ENCODE measurements at places on chromosomes 2 and 18.

GRCh38 chr2:168697668-168698121 is 104.7 kb upstream of the NOSTRIN start:
- DNase-seq = no peak

- no peak for DNase-seq
These were observed 100.3 kb upstream of the MBOAT2 start for GRCh38 chr2:9103663-9104277.

DNA sequence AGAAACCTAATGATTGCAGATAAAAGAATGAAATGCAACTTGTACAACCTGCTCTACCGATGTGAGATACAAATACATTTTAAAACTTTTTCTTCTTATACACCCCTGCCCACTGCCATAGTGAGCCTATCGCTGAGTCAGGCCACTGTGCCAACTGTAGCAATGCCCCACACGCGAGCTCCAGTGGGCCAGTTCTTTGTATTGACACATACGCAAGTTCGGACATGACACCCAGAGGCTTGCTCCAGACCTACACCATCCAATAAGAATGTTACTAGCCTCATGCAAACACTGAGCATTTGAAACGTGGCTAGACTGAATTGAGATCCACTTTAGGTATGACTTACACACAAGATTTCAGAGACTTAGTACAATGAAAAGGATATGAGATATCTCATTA is 340.1 kb downstream of the ARHGAP15 start:
- no peak for DNase-seq

DNA sequence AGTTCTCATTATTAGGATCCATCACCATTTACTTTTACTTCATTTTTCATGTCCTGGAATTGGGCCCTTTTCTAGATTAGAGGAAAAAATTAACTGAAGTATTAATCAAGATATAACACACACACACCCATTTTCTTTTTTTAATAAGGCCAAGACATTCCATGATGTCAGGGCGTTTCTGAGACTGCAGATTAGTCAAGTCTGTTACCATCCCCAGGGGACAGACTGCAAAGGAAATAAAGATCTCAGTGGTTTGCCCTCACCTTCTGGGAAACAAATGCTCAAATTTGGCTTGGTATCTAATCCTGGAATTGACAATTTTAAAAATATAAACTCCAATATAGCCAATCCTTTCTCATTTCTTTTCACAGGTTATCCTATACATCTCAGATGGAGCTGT is 27.4 kb downstream of the RMP24 start:
- DNase-seq = no peak

DNA sequence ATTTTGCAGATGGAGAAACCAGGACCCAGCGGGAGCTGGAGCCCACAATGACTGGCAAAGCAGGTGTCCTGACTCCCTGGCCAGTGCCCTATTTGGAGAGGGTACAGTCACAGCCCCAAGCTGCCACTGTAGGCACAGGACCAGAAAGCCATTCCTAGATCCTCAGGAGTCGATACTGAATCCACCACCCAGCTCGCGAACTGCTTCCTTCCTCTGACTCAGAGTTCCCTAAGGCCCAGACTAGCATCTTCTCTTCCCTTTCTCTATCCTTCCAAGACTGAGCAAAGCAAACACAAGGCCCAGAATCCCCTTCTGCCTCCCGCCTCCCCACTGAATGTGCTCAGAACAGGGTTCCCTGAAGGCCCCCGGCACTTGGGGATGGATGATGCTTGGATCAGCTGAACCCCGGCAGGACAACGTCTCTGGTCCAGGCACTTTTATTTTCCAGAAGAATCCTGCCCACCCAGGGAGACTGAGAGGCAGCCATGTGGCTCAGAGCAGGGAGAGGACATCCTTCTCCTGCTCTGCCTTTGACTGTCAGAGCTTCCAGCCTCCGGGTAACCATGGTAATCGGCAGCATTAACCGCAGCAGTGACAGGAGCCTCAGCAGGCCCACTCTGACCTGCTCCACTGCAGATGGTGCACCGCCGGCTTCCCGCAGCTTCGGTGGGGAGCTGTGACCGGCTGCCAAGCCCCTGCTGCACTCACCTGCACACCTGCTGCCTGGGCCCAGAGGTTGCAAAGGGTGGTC is 34.8 kb upstream of the KLHL29 start:
- no peak for DNase-seq

- DNase-seq = no peak
These were observed 58.4 kb downstream of the PARD6G start for GRCh38 chr18:80188643-80189530.

GRCh38 chr18:75287700-75288099 is 77.1 kb downstream of the TSHZ1 start:
- no peak for DNase-seq

DNA sequence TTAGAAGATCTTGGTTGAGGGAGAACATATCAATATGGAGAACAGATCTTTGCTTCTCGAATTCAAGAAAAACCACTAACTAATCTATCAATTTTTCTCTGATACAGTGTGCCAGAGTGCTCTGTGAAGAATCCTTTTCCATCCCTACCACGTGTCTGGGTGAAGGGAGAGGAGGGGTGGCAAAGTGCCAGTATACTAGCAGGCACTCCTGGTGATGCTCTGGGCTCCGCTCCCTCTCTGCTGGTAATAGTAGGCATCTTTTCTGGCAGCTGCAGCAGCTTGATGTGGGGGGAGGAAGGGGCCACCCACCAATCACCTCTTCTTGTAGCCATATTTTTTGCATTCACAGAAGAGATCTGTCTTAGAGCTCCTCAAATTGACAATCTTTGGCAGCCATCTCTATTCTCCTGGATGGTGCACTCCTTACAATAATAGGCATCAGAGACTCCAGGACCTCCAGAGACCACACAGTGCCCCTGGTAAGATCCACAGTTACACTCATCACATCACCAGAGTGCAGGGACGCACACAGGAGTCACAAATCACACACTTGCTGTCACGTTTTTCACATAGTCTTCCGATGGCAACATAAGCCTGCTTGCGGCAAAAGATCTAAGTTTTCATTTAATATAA is 15.7 kb downstream of the STK39 start:
- no peak for DNase-seq

GRCh38 chr2:38876407-38876806 is 631 bp downstream of the MORN2 start:
- DNase-seq = no peak

DNA sequence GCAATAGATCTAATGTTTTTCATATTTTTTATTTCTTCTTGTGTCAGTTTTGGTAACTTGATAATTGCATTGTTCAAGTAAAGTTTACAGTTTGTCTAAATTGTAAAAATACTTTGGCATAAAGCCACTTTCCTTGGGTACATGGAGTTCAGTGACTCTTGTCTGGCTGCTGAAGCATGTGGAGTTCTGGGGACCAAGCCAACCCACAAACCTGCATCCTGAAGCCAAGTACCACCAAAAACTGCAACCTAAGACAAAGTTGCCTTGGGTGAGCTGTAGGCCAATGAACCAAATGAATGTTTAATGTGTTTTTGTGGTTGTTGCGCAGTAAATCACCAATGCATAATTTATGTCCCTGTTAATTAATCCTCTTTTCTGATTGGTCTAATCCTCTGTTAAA is 872.6 kb downstream of the BCL11A start:
- no peak for DNase-seq

DNA sequence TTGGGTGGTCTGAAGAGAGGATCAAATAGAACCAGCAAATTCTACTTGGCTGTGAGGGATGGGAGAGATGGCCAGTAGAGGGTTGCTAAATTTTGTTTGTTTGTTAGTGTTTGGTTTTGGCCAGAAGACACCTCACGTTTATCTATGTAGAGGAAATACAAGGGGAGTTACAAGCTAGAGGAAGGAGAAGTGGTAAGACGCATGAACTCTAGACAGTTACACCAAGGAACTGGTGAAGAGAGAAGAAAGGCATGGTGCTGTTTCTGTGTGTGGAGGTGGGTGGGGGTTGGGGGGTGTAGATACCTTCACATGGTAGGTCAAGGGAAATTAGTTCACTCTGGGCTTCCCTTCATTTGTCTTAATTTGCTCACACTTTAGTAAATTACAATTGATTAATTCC is 25.6 kb downstream of the RASGRP3 start:
- DNase-seq = no peak

DNA sequence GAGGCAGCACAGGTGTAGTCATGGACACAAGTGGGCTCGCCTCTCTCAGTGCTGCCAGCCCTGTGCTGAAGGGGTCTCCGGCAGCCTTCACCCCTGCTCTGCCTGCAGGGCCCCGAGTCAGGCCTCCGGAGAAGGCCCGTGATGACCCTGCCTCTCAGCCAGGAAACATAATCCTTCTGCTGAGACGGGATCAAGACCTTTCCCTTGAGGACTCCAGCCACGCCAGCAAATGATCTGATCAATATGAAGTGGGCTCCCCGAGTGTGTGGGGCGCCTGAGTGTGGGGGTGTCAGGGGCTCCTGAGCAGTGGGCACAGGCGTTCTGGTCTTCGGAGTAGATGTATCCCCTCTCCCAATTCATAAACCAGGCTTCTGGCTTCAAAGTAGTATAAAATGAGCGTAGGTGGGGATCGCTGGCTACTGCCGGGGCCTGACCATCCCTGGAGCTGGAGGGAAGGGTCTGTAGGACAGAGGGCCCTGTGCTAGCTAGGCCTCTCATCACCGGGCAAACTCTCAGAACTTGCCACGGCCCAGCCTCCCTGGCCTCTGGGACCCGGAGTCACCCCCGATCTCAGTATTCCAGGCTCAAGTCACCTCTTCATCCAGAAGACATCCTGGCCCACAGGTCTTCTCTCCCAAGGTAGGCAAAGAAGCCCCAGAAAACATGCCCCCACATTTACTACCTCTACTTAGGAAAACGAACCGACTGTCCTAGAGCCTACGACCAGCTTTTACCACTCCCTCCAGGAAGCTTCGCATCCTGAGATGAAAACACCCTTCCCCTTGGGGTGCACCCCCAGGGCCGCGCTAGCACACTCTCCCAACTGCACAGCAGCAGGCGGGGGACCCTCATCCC is 33.6 kb downstream of the CRACDL start:
- DNase-seq = no peak

DNA sequence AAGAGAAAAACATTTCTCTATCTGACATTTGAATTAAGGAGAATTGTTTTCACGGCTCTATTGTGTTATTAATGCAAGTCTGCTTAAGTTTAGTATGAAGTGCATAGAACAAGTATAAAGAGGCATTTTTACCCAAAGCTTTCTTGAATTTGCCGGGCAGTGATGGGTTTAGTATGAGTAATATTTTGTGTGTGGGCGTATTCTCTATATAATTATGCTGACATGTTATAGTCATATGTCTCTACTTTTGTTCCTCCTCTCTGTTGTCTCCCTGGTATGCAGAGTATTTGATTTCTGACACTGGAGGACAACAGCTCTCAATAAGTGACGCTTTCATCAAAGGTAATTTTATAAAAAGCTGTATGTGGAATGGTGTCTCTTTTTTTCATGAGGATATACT is 45.9 kb downstream of the PIKFYVE start:
- no peak for DNase-seq

GRCh38 chr2:30759481-30759880 is 47.8 kb downstream of the CAPN13 start:
- no peak for DNase-seq

DNA sequence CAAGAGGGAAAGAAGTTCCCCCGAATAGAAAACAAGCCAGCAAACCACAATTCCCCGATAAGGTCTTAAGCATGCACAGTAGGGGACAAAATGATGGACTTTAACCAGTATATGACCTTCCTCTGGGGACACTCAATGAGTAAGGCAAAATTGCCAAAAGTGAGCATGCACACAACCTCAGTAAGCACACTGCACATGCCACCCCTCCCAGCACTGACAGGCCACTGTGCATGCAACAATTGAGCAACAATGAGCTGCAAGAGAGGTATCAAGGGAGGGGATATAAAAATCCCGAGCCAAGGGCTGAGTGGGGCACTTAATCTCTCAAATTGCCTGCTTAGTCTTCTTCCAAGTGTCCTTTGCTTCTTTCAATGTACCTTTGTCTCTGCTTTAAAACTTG is 935.8 kb upstream of the SLC39A10 start:
- no peak for DNase-seq

All from amniotic stem cell (primary cell).